ENCODE measurements at places on chromosomes 5 and 9. TPM values are rescaled to one million over a fixed set of nuclear protein-coding genes. Genes with fewer than 3 reads are reported as not detected.

FOXD4L6 gene
- total RNA-seq = not detected

- peaks cover 2% of the 10 kb centered on the region for H3K36me3 ChIP-seq
- no peak for DNase-seq
- H3K4me1 ChIP-seq = peaks cover 14% of the 10 kb centered on the region
These were observed 2.8 kb downstream of the IL6ST start for GRCh38 chr5:55991768-55992486.

DNA sequence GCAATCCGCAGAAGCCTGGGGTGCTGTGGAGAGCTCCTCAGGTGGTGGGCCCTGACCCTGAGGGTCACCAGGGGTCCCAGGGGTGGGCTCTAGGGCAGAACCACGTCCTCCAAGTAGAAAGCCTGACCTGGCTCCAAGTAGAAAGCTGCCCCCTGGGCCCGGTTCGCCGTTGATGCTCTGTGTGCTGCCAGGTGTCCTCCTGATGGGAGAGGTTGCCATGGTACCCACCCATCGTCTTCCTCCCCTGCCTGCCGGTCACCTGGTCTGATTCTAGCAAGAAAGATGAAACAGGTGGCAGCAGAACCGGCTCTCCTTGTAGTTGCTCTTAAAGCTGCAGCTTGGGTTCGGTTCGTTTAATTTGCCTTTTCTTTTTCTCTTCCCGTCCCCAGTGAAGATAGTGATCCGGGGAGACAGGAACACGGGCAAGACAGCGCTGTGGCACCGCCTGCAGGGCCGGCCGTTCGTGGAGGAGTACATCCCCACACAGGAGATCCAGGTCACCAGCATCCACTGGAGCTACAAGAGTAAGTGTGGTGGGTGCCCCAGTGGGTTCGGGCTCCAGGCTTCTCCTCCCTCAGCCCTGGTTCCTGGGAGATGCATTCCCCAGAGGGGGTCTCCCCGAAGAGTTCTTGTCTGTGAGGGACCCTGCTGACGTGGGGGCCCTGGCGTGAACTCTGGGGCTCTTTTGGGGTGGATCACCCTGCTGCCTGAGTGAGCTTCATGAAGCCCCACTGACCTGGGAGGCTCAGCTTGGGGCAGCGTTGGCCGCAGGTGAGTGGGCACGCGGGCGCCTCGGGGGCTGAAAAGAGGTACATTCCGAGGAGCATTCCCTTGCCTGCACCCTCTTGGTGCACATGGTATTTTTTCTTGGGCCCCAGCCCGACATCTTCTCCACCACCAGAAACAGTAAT is 15.6 kb downstream of the RABL6 start:
- no peak for DNase-seq
- no peak overlapping the region for H3K4me3 ChIP-seq
- H3K4me1 ChIP-seq = peaks cover 3% of the 10 kb centered on the region

- no peak for DNase-seq
- peak overlapping the region; percentile 26 for H3K27ac ChIP-seq
- no peaks in the 10 kb centered on the region for H3K27me3 ChIP-seq
- H3K4me1 ChIP-seq = peaks cover 20% of the 10 kb centered on the region
These were observed 42.2 kb downstream of the NEURL1B start for GRCh38 chr5:172683264-172683644.

TMEM167A gene
- total RNA-seq = 30.1 TPM

LEAP2 gene
- total RNA-seq = 2.3 TPM

TMEM215 gene
- not detected for total RNA-seq

DMRT3 gene
- not detected for total RNA-seq

DAPK1 gene
- total RNA-seq = 8.3 TPM

MARCOL gene
- total RNA-seq = not detected

DNA sequence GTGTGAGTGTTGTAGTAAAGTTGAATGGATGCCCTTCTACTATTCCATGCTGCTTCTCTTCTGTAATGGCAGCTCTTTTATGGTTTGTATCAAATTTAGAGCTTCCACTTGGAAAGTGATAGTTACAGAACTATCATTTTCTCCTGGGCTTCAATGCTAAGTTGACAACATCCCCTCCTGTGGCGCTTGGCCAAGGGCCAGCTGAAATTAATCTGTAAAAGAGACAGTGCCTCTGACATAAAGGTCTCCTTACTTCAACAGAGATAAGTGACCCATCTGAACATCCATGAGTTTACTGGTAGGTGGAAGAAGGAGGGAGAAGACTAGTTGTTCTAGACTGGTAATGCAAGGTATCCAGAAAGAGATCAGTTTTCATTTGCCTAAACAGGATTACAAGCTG is 39.7 kb downstream of the CHSY3 start:
- no peak for DNase-seq
- no peak overlapping the region for H3K4me3 ChIP-seq
- no peaks in the 10 kb centered on the region for H3K27me3 ChIP-seq
- no peak overlapping the region for H3K27ac ChIP-seq

DNA sequence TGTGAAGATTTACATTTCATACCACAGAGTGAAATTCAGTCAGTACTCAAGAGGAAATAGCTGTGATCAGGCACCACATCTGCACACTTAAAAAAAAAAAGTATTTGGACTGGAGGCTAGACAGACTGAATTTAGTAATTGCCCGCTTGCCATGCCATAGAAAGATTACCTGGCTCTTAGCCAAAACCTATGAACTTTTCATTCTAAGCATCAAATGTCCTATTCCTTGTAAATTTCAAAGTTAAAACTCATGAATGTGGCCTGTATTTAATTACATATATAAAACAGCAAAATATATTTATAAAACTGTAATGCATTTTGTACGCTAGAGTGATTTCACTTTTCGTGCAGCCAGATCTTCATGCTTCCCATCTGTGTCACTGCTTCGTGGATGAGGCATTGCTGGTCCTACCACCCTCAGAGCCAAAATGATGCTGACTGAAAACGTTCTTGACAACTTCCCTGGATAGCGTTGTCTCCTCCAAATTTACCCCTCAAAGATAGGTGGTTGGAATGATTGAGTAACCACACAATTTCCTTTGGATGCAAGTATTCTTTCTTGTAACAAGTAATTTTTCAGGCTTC is 447.9 kb upstream of the SGCD start:
- no peak for DNase-seq
- no peak overlapping the region for H3K27ac ChIP-seq

DNA sequence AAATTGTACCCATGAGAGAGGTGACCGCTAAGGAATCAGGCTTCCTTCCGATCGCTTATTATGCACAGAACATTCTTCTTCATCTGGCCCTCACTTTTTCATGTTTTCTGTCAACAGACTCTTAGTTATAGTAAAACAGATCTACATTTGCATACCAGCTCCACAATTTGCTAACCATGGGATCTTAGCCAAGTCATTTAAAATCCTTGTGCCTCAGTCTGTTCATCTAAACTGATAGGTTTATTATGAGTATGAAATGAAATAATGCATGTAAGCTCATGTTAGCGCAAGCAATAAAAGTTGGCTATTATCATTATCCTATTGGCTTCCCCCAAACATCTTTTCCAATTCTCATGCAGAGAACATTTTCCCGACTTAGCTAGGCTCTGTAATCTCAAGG is 42.3 kb downstream of the FGF1 start:
- no peak for DNase-seq
- no peaks in the 10 kb centered on the region for H3K36me3 ChIP-seq
- H3K4me3 ChIP-seq = no peak overlapping the region
- peaks cover 21% of the 10 kb centered on the region for H3K4me1 ChIP-seq
- H3K27me3 ChIP-seq = no peaks in the 10 kb centered on the region

ATP6V1G1 gene
- total RNA-seq = 189 TPM

GRCh38 chr5:120219988-120220387 is 244.1 kb upstream of the PRR16 start:
- no peaks in the 10 kb centered on the region for H3K27me3 ChIP-seq
- no peaks in the 10 kb centered on the region for H3K4me1 ChIP-seq
- H3K4me3 ChIP-seq = no peak overlapping the region
- H3K36me3 ChIP-seq = no peaks in the 10 kb centered on the region
- DNase-seq = no peak
- no peak overlapping the region for H3K27ac ChIP-seq

- no peaks in the 10 kb centered on the region for H3K27me3 ChIP-seq
- peaks cover 13% of the 10 kb centered on the region for H3K4me1 ChIP-seq
- no peak overlapping the region for H3K4me3 ChIP-seq
- H3K36me3 ChIP-seq = no peaks in the 10 kb centered on the region
- H3K27ac ChIP-seq = no peak overlapping the region
These were observed 28.7 kb downstream of the GOLPH3 start for GRCh38 chr5:32145378-32145777.

All from esophagus squamous epithelium (tissue), 5 donors.